ENCODE measurements at places on chromosomes 16 and 17.
A peak's percentile ranks its signal among the peaks of the same experiment; 100 is the strongest.

GRCh38 chr16:57632568-57632967 is 4.1 kb downstream of the ADGRG1 start:
- no peak for DNase-seq

DNA sequence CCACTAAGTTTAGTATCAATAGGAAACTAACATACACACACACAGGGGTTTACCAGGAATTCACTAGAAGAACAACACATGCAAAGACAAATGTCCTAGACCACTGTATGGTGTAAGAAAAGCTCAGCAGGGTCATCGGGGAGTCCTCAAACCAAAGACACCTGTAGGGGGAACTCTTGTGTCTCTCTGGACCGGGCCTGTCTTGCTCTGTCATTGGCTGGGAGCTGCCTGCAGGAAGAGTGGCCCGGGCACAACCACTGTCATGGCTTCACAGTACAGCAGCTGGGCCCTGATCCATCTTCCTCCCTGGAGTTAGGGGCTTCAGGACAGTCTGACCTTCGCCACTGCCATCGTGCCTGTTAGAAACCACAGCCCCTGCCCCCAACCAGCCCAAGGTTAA is 263.6 kb upstream of the DYNLRB2 start:
- DNase-seq, result no peak

GRCh38 chr17:38748149-38748891 is at the start of gene PCGF2:
TSS of gene PCGF2 (minus strand) at chr17:38748336. CDS start at chr17:38740402, 7,934 bp downstream.
- DNase-seq, result no peak

- DNase-seq, result no peak
These were observed 8.8 kb downstream of the MSLN start for GRCh38 chr16:769184-769784.

DNA sequence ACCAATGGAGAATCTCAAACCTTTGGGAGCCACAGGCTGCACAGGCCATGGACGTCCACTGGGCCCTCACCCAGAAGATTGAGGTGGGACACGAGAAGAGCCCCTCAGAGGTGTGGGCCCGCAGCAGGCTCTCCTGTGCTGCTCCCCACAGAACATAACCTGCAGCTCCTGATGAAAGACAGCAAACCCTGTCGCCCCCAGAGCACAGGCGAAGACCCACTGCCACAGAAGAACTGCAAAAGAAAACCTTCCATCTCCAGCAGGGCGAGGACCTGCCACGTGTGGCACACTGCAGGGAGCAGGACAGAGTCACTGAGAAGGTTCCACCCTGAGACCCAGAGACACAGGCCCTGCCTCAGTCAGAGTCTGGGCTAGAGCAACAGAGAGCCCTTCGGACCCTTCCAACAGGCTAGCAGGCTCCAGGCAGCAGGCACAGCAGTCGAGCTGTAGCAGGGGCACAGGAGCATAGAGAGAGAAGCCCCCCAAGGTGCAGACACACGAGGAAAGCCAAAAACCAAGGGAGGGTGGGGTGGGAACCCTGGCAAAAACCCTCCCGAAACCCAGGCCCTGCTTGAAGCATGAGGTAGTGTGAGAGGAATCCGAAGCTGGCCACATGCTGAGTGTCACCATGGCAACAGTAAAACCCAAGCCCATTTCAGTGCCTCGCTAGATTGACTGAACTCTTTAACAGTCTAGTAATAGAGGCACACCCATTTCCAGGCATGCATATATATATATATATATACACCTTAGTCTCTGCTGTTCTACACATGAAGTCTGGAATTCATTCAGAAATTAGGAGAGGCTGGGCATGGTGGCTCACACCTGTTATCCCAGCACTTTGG is 60.0 kb upstream of the CHMP6 start:
- DNase-seq, result no peak

GRCh38 chr16:3938471-3938842 is 57.9 kb upstream of the CREBBP start:
- no peak for DNase-seq

- peak; percentile 48 for DNase-seq
These were observed 6.7 kb upstream of the WFIKKN2 start for GRCh38 chr17:50828508-50829170.

GRCh38 chr16:11142261-11142630 is 113.8 kb downstream of the SOCS1 start:
- DNase-seq, result no peak

GRCh38 chr17:63529711-63530556 is 6.8 kb downstream of the KCNH6 start:
- no peak for DNase-seq

DNA sequence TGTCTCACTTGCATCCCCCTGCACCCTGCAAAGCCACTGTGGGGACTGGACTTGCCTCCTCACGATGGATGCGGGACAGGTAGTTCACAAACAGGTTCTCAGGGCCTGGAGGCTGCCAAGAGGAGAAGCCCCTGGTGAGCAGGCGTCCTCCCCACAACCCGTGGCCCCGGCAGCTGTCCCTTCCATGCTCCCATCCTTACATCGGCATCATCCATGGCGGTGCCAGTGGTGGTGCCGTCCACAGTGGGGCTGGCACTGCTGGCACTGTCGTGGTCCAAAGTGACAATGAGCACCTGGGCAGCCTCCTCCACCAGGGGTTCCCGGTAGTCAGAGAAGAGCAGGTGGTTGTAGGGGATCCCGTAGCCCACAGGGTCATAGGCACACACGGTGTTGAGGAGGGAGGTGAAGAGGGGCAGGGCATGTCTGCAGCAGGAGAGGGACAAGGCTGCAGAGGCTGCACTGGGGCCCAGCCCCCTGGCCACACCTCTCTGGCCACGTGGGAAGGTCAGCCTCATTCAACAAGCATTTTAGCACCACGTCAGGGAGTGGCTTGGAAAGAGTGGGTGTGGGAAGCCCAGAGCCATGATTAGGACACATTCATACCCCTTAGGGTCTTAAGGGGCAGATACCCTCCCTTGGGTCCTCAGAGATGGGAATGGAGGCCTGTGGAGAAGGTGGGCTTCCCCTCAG is 12.6 kb downstream of the HID1 start:
- no peak for DNase-seq

- no peak for DNase-seq
These were observed 34.9 kb downstream of the NDEL1 start for GRCh38 chr17:8470447-8471047.
